Activated CD4-positive, alpha-beta T cell treated with anti-CD3 and anti-CD28 coated beads for 4 hours (primary cell): ENCODE measurements at places on chromosomes 2 and 18.

- DNase-seq, result no peak
Measured at GRCh38 chr18:13233787-13234783, 15.5 kb downstream of the LDLRAD4 start.

DNA sequence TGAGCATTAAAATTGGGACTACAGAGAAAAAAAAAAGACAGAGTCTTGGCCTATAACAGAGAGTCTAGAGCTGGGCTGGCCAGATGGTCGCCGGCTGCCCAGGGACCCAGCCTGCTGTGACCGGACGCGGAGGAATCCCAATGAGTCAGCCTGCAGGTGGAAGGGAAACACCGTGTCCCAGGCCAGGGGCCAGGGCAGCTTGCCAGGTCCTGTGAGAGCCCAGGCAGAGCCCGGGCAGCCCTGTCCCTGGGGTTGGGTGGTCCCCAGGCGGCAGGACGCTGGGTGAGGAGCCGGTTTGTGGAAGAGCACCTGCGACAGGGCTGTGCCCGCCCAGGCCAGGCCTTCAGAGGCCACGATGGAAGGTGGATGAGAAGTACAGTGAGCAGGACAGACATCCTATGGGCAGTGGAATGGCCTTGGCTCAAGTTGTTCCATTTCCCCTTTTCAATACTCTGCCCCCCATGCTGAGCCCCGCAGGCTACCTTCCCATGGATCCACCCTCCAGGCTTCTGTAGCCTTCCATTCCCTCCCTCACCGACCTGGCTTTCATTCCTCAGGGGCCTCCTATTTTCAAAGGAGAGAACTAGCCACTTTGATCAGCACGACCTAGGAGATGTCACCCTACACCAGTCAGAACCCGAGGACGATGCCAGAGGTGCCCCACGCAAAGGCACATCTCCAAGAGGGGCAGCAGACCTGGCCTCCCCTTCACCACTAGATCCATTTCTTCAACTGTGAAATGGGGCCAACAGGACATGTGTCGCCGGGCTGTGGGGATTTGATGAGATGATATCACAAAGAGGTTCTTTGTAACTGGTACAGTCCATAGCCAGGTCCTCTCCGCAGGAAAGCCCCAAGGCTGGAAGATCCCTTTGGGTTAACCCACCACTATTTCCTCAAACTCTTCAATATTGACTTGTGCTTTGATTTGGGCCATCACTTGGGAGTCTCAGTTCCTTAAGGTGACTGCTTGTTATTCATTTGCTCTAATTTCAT, 87.5 kb downstream of the POLR1A start:
- DNase-seq, result no peak

DNA sequence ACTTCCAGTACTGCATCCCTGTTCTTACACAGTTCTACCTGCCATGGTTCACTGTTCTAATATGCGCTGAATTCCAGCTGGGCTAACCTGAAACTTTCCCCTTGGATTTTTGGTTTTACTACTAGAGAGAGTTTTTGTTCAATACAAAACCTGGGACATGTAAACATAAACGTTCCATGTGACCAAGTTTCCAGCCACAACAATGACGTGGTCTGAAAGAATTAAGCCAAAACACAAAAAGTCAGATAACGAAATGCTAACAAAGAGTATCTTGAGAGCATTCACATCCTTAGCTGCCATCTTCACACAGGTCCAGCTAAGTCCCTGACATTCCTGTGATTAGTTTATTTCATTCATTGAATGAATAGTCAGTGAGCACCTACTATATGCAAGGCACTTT, 467.0 kb upstream of the PKDCC start:
- DNase-seq, result no peak

- no peak for DNase-seq
Measured at GRCh38 chr2:160087854-160088745, 25.7 kb upstream of the PLA2R1 start.

DNA sequence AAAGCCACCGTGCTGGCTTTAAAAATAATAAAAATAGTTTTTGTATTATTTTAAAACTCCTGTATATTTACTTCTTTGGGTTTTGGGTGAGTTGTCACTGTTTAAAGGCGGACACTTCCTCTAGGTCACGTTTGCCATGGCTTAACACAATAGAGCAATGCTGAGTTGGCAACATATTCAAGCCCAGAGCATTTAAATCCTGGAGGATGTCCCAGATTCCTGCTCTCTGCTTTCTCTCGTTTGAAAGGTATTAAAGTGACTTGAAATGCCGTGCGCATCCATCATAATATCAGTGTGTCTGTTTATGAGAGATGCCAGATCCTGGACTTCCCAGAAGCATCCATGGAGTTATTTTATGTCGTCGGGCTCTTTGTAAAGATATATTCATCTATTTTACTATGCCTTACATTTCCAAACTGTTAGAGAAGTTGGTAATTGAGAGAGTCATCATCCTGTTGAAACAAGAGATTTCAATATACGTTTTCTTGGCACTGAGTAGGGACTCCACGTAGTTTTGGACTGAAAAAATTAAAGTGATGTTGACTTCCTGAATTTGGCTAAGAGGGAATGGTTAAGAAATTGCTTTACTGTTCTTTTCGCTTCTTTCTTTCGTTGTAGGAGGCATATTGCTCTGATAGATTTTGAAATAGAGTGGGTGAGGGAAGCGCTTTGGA, 150.6 kb downstream of the ZNF236 start:
- DNase-seq, result no peak

DNA sequence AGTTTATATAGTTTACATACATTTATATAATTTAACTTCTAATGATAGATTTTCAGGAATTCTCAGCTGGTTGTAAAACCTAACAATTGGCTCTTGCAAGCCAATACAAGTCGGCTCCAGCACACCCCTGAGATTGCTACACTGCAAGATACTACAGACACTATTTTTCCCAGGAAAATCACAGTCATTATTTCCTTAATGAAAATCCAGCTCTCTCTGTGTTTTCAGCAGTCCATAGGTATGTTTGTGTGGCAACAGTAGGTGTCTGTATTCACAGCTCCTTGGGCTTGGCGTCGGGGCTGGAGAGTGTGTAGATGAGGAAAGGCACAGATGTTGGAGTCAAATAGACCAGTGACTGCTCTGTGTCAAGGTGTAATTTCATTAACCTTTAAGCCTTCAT, 78.7 kb upstream of the SPTBN1 start:
- DNase-seq, result no peak

GRCh38 chr2:227617316-227618230, at the start of gene SCYGR4:
SCYGR4 (plus strand) TSS chr2:227617498; CDS start chr2:227617498, 0 bp downstream.
- no peak for DNase-seq

DNA sequence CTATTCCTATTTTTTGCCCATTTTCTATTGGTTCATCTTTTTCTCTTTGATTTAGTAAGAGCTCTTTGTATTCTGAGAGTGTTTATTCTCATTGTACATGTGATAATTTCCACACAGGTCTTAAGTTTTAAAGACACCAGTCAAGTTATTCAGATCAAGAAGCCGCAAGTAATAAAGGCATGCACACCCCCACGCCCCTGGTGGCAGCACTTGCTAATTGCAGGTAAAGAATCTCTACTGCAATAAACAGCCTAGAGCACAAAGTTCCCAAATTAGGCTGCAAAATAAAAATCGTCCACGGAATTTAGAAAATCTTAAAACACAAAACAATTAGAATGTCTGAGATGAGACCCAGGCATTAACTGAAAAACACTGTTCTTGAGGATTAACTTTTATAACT, 45.2 kb downstream of the ST3GAL5 start:
- DNase-seq, result no peak

DNA sequence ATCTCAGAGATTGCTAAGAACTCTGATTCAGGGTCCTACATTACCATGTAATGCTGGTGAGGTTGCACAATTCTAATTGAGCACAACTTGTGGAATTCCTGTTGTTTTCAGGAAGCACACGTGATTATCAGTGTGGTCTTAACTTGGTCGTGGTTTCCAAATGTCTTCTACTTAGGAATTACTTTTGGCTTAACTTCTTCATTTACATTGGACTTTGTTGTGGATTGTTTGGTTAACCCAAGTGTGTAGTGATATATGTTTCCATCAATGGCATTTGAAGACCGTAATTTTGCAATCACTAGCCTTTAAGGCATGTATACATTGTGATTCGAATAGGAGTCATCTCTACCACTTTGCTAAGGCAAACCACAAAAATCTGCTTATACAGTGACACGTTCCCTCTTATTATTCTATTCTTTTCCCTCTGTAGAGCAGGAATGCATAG, 373.3 kb downstream of the IRS1 start:
- DNase-seq, result no peak

DNA sequence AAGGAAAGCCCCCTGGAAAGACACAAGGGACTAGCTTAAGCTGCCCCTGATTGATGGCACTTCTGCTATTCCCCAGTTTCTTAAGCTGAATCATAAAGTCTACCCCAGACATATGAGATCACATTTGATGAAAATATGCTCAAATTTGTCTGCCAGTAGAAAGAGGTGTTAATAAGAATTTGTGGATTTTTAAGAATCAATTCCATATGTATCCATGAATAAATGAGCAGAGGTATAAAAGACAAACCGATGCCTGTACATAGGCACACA, 119.9 kb downstream of the CCBE1 start:
- no peak for DNase-seq

- DNase-seq, result no peak
Measured at GRCh38 chr2:57759131-57759530, 287.5 kb upstream of the VRK2 start.

- DNase-seq, result no peak
Measured at GRCh38 chr2:65026704-65027464, 29.3 kb upstream of the CEP68 start.

- DNase-seq, result no peak
Measured at GRCh38 chr2:113797237-113797636, 40.8 kb upstream of the SLC35F5 start.

DNA sequence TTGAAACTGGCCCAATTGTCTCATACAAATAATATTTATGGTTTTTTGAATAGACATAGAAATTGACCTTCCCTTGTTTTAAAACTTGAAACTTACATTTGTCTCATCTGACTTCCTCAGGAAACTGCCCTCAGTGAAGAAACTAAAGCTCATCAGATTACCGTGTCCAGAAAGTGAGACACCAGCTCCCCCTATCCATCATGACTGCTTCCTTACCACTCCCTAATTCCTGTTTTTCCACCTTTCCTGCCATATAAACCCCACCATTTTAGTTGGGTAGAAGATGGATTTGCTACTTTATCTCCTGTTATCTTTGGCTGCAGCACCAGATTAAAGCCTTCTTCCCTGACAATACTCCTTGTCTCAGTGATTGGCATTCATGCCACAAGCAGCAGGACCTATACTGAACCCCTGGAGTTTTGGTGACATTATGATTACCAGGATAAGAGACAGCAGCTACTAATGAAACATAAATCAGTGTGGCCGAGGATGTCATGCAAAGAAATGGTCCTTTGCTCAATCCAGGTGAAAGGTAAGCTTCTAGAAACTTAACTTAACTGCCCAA, 1627.6 kb upstream of the ZEB2 start:
- DNase-seq, result no peak

- DNase-seq, result no peak
Measured at GRCh38 chr2:150156415-150156814, 331.1 kb downstream of the RND3 start.

GRCh38 chr2:158740621-158741020, 54.5 kb upstream of the DAPL1 start:
- no peak for DNase-seq

DNA sequence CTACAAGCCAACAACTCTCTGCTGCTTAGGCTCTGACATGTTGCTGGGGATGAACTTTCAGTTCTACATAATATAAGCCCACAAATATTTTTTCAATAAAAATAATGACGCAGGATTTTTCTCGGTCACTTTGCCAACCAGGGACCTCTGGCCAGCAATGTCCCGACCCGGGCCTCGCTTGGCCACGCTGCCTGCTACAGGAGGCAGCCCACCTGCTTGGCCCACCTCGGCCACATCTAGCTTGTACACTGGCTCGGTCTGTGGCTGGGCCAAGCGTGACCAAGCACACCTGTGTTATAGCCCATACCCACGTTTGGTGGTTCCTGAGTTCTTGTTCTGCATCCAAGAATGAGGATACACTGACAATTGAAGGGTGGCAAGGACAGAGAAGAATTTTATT, 773.5 kb downstream of the CPS1 start:
- no peak for DNase-seq

GRCh38 chr2:152344579-152345195, 9.7 kb downstream of the FMNL2 start:
- no peak for DNase-seq

- no peak for DNase-seq
Measured at GRCh38 chr2:170665743-170666142, 49.4 kb upstream of the SP5 start.

- DNase-seq, result no peak
Measured at GRCh38 chr2:27117995-27118524, 868 bp downstream of the CGREF1 start.

GRCh38 chr2:11187083-11187619, 31.9 kb downstream of the SLC66A3 start:
- DNase-seq, result no peak

- no peak for DNase-seq
Measured at GRCh38 chr2:121638333-121638732, 10.9 kb downstream of the CLASP1 start.

DNA sequence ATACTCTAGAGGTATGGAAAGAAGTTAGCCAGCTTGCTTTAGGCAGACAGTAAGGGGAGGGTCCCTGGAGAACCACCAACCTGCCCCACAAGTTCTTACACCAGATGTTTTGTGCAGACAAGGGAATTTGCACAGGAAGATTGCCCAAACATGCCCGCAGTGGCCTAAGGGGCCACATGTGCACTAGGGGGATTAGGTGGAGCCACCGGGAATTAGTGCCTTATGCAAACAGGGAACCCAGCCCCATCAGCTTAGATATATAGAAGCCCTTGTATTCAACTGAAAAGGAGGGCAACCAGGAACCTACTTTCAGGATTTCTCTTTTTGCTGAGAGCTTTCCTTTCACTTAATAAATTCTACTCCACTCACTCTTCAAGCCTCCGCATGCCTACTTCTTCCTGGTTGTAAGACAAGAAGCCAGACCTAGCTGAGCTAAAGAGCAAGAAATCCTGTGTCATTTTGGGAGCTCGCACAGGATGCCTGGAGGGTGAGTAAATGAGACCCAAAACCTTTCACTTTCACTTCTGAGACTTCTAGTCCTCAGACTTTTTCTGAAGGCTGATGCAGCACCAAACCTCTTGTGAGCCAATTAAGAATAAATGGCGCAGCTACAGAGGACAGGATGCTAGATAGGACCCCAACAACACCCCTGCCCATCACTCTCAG, 146.3 kb downstream of the GCA start:
- DNase-seq, result no peak

- DNase-seq, result no peak
Measured at GRCh38 chr18:39842366-39842914, 2112.6 kb upstream of the PIK3C3 start.

DNA sequence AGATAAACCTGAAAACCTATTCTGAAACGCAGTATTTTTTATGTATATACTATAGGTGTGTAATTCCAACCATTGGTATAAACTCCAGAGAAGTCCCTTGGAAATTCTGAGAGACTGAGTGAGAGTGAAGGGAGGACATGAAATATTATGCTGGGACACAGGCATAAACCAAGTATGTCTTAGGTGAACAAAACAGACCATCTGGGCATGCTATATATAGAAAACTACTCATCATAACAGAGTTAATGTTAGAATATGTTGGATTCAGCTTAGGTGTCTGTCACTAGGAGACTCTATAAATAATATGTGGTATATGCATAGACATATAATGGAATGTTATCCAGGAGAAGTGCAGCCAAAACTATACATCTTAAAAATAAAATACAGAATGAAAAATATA, 282.6 kb downstream of the LRP1B start:
- DNase-seq, result no peak
